RKO (cell line): ENCODE measurements at places on chromosomes 6 and 20.

- DNase-seq, result no peak
Observed at GRCh38 chr6:161143663-161144430, 130.0 kb downstream of the AGPAT4 start.

DNA sequence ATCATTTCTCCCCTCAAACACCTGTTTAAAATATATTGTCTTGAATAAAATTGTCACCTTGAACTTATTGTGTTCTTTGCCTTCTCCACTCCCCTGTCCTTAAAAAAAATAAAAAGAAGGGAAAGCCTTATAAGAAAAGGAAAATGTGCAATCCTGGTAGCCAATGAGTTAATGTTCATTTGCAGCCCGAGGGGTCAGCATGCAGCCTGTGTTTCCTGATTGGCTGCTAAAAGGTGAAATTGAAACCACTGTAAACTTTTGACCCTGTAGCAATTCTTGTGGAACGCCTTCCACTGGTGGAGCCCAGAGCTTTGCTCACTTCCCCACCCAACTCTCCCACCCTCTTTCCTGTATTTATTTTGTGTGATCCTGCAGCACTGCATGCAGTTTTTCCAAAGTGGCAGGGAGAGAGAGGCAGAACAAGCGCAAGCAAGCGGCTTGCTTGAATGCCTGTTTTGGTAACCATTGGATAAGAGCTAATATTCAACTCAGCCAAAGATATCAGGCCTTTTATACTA is 74.9 kb downstream of the NCOA3 start:
- peak; percentile 25 for DNase-seq

- no peak for DNase-seq
Observed at GRCh38 chr6:92109256-92109655, 1310.1 kb downstream of the EPHA7 start.

- no peak for DNase-seq
Observed at GRCh38 chr6:157305670-157306653, 17.4 kb downstream of the TMEM242 start.

DNA sequence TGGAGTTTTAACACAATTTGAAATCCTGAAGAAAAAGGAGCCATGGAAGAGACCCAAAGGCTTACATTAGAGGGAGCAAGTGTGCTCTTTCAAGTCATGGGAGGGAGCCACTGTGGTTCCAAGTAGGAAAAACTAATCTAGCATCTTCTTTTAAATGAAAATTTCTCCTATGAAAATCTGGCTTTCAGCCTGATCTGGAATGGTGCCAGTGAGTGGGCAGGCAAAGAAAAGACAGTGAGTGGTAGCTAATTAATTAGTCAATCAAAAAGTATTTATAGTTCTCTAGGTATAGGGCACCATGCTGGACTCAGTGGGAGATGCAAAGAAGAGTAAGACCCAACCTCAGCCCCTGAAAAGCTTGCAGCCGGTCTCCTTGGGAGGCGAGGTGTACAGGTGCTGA is 21.9 kb downstream of the CAP2 start:
- no peak for DNase-seq

GRCh38 chr20:46709459-46710152 is at the start of gene SLC2A10:
Gene SLC2A10 (plus strand): TSS chr20:46709649. CDS start chr20:46709737, 88 bp downstream.
- peak; percentile 62 for DNase-seq

DNA sequence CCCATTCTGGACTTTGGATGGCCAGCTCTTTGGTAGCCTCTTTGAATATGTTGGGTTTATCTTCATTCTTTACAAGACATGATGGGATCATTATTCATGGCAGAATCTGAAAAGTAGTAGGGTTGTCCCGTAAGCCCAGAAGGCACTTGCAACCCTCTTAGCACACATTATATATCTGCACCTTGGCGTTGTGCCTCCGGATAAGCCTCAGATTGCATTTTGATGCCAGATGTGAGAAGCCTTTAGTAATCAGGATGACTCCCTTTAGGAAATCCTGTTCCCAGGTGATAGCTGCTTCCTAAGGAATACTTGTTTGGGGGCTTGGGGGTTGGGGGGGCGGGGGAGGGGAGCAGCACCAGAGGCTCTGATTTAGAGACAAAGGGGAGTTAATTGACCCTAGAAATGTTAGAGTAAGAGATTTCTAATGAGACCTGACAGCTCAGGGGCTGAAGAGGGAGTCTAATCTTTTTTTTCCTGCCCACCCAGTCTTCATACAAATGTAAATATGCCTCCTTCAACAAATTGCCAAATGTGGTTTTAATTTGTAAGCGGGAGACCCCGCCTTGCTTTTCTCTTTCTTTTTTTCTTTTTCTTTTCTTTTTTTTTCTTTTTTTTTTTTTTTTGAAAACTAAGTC is 55.1 kb downstream of the JAG1 start:
- DNase-seq, result no peak

DNA sequence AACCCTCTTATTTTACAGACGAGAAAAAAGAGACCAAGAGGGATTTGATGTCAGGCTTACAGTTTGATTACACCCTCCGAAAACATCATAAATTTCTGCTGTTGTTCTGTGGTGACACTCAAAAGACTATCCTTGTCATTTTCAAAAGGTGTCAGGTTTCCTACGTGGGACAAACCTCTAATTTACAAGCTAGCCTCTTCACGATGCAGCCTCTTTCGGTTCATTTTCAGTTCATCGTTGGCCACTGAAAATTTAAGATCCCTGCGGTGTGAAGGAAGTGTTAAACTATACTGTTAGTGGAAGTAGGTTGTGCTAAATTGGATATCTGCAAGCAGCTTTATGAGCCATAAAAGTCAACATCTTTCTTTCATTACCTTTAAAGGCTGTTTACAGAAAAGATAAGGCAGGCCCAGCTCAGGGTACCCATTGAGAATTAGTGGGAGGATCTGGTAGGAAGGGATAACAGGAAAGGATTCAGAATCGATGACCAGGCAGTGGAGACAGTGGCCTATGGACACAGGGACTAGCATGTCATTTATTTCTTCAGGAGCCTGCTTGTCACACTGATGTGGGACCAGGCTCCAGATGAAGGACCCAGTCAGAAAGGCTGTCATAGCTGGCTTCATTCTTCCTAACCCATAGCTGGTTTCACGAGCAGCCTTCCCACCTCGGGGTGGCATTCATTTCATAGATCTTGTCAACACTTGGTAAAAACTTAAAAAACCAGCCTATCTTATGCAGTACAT is 329.1 kb upstream of the SOX4 start:
- DNase-seq, result no peak

- DNase-seq, result no peak
Observed at GRCh38 chr6:164086076-164086887, 671.8 kb downstream of the QKI start.

DNA sequence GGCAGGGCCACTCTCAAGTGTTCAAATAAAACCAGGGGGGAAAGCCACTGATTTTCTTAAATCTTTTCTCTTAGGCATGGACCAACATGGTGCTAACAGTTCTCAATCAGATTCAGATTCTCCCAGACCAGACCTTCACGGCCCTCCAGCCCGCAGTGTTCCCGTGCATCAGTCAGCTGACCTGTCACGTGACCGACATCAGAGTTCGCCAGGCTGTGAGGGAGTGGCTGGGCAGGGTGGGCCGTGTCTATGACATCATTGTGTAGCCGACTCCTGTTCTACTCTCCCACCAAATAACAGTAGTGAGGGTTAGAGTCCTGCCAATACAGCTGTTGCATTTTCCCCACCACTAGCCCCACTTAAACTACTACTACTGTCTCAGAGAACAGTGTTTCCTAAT is 41.5 kb upstream of the SMIM28 start:
- no peak for DNase-seq

DNA sequence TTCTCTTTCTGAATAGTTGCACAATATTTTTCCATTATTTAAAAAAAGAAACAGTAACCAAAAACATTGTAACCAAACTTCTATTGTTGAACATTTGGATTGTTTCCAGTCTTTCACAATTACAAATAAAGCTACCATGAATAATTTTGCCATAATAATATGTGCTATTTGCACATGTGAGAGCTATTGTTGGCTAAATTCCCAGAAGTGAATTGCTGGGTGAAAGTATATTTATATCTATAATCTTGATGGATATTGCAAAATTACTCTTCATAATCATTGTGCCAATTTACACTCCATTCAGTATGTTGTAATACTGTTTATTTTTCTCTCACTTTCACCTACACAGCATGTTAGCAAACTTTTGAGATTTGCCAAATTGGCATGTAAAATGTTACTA is 36.6 kb upstream of the SLC22A16 start:
- DNase-seq, result no peak

- DNase-seq, result no peak
Observed at GRCh38 chr20:58877976-58878360, 25.5 kb downstream of the GNAS start.

DNA sequence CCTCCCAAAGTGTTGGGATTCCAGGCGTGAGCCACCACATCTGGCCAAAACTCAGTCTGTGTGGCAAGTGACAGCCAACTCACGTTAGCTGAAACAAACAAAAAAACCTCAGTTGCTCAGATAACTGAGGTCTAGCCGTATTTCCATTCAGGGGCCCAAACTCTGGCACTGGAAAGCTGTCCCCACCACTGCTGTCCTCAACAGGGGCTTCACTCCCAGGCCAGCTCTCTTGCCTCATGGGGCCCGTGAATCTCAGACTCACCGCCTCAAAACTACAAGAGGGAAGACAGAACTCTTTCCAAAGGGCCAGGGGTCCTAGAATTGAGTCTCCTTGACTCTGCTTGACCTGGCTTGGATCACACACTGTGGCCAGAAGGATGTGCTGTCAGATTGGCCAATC is 7.4 kb downstream of the TTPAL start:
- no peak for DNase-seq

DNA sequence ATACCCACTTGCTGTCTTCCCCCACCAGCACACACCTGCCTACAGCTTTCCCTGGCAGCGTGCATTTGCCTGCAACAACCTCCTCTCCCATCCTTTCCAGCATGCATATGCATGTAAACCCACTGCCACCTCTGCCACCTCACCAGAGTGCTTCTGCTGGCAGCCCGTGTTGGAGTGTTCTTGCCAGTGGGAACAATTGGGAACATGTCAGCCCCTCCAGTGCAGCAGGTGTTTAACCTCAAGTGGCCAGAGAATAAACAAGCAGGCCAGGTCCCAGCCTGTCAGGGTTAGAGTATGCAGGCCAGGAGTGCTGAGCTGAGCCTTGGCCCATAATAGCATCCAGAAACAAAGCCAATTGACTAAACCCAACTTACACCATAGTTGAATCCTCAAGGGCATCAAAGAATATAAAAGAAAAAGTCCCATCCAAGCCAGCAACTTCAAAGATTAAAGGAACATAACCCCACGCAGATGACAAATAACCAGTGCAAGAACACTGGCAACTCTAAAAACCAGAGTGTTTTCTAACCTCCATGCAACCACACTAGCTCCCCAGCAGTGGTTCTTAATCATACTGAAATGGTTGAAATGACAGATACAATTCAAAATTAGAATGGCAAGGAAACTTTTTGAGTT is 1212.1 kb upstream of the CITED2 start:
- no peak for DNase-seq

DNA sequence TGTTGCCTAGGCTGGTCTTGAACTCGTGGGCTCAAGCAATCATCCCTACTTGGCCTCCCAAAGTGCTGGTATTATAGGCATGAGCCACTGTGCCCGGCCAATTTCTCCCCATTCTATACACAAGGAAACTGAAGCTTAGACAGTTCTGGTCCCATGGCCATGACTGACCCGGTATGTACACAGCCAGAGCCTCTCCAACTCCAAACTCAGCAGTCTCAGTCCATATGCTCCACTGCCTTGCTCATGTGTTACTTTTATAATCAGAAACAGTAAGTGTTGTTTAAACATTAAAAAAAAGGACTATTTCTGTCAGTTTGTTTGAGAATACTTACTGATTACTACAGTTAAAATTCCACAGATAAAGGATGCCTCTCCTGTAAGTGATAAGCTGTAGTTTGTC is 50.6 kb downstream of the RNF24 start:
- DNase-seq, result no peak

DNA sequence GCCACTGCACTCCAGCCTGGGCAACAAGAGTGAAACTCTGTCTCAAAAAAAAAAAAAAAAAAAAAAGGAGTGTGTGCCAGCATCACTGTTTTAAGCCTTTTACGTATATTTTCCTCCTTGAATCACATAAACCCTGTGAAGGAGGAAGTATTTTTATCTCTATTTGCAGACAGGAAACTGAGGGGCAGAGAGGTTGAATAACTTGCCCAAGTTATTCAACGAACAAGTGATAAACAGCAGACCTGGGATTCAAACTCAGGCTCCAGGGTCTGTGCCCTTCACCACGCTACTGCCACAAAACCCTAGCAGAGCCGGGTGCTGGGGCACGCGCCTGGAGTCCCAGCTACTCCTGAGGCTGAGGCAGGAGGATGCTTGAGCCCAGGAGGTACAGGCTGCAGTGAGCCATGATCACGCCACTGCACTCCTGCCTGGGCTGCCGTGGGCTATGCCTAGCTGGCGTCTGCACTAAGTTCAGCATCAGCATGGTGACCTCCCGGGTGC is 9.4 kb upstream of the AVP start:
- no peak for DNase-seq
